ENCODE measurements at places on chromosomes 7 and 10. TPM values are rescaled to one million over a fixed set of nuclear protein-coding genes. Genes with fewer than 3 reads are reported as not detected.

DNA sequence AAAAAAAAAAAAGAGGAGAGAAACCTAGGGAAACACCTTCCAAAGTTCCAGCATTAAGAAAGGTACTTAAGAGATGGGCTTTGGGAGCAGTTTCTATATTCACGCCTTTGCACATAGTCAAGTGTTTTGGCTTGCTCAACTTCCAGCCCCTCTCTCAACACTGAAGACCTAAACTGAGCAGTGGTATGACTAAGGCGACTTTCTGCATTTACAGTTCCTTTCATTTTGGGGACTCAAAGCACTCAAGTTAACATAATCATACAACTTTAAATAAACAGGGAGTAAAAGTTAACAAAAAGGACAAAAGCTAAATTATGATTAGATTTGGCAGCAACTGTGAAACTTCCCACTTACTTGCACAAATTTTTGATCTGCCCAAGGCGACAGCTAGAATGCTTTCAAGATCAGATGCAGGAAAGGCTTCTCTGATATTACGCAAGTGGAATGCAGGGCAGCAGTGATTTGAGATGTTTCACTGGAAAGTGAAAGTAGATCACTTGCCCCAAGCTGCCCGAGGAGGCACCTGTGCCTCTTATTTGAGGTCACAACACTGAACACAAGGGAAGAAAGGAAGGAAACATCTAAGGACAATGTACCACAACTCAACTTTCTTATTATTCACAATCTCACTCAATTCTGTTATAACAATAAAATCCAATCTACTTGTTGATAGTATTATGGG, 199.5 kb downstream of the SKAP2 start:
- peak; percentile 23 for DNase-seq

DNA sequence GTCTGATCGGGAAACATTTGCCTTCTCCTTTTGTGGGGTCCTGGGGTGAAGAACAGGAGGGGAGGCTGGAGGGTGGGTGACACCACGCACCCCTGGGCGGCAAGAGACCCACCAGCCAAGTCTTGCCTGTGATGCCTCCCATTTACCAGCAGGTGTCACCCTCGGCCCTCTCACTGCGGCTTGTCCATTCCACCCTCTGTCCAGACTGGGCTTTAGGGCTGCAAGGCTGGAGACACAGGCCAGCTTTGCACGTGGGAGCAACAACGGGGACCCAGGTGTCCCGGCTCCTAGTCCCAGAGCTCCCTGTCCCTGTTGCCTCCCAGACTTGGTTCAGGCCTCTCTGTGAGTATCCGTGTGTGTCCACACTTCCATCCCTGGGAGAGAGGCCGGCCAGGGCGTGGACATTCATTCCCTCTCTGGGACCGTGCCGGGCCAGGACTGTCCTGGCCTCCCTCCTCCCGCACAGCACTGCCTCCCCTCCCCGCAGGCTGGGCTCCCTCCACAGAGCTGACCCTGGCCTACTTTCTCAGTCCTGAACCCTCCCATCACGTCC, 36.2 kb upstream of the GTF2IRD1 start:
- DNase-seq, result peak; percentile 55

- no peak for DNase-seq
Measured at GRCh38 chr10:70176441-70176840, 6.1 kb upstream of the SAR1A start.

The NDUFB8 gene
- 184 TPM for total RNA-seq

The GTPBP4 gene
- 64.0 TPM for total RNA-seq

- DNase-seq, result no peak
Measured at GRCh38 chr10:92688927-92689662, 660 bp upstream of the HHEX start.

The EBLN1 gene
- not detected for total RNA-seq

DNA sequence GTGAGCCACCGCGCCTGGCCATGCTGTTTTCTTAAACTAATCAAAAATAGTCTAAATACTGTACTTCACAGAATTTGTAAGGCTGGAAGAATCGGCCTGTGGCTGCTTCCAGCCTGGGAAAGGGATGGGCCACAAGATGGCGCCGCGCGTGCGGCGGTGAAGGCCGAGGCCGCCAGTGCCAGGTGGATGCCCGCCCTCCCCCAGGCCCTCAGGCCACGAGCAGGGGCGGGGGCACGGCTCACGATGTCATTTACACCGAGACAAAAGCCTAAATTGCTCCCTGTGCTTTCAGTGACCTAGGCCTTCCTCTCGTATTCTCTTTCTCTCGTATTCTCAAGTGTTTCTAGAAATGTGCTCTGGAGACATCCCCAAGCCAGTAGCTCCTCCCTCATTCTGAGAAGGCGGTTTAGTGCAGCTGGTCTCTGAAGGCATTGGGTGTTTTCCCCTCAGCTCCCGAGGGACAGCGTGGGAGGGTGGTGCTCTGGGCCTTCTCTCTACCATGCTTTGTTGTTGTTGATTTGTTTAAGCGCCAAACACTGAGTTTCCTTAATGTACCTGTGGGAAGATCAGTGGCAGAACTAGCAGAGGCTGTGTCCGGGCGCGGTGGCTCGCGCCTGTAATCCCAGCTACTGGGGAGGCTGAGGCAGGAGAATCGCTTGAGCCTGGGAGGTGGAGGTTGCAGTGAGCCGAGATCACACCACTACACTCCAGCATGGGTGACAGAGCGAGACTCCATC, 68.4 kb downstream of the CDC123 start:
- peak; percentile 71 for DNase-seq

The LIPJ gene
- total RNA-seq, result 0.22 TPM

DNA sequence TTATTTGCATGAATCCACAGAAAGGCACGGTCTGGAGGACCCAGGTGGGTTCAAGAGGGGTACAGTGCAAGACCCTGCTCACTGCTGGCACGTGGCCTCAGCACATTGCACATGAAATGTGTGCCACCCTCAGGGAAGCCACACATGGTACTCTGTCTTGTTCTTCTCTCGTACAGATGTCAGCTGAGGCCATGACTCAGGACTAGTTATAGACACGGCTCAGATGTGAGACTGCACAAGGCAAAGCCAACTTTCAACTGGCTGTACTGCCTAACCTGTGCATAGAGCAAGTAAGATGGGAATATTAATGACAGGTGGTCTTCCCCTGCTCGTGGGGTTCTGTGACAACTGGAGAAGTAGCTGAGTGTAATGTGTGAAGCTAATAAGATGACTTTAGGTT, 249.4 kb upstream of the CTBP2 start:
- DNase-seq, result no peak

The TMEM273 gene
- total RNA-seq, result 0.83 TPM

The OR2A7 gene
- total RNA-seq, result 5.5 TPM

DNA sequence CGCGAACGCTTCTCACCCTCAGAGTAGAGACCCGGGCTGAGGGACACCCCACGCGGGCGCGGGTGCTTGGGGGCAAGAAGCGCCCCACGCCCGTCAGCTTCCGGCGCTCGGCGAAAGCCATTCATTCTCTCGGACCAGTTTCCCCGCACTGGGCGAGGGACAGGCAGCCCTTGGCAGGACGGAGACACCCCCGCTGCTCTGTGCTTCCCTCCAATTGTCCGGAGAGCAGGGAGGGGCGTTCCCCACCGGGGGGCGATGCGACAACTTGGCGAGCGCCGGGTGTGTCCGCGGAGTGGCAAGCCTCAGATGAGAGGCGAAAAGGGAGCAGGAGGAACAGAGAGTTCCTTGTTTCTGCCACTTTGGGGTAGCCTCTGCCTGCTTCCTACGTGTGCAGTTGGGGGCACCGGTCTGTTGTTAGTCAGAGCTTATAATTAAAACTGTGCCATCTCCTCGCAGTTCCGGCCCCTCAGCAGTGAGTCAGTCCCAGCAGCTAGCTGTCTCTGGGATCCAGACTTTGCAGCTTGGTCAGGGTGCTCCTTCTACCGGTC, 1.7 kb downstream of the GPR158 start:
- DNase-seq, result no peak

The TRIM4 gene
- total RNA-seq, result 70.6 TPM

The RPEL1 gene
- total RNA-seq, result not detected

All from naive thymus-derived CD8-positive, alpha-beta T cell (primary cell).